ENCODE measurements at places on chromosomes 2 and 18.

DNA sequence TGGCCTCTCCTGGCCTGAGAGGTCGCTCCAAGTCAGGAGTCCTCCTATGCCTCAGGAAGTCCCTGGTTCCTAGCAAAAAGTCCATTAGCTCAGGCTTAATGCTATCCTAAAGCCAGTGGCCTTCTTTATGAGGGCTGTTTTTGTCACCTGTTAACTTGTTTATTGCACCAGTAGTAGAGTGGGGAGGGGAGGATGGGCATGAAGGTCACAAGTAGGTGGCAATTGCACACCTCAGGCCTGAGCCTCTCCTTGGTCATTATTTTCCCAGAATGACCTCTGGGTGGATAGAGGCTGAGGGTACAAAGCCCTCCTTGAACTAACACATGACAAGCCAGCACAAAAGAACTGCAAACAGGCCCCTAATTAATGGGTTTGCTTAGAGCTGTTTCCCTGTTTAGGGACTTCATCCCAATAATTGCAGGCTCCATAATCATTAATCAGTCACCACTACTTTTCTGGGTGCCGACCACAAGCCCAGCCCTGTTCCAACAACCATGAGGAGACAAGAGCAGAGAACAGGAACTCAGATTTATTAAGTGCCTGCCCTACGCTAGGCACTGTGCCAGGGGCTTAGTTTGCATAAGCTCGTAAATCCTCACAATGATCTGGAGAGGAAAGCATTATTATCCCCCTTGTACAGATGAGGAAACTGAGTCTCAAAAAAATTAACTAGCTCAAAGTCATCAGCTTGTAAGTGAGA is 123.0 kb upstream of the PKDCC start:
- DNase-seq, result no peak

GRCh38 chr2:1625281-1626001 is 118.9 kb downstream of the PXDN start:
- DNase-seq, result no peak

- DNase-seq, result no peak
These were observed 16.8 kb downstream of the GULP1 start for GRCh38 chr2:188308483-188308882.

DNA sequence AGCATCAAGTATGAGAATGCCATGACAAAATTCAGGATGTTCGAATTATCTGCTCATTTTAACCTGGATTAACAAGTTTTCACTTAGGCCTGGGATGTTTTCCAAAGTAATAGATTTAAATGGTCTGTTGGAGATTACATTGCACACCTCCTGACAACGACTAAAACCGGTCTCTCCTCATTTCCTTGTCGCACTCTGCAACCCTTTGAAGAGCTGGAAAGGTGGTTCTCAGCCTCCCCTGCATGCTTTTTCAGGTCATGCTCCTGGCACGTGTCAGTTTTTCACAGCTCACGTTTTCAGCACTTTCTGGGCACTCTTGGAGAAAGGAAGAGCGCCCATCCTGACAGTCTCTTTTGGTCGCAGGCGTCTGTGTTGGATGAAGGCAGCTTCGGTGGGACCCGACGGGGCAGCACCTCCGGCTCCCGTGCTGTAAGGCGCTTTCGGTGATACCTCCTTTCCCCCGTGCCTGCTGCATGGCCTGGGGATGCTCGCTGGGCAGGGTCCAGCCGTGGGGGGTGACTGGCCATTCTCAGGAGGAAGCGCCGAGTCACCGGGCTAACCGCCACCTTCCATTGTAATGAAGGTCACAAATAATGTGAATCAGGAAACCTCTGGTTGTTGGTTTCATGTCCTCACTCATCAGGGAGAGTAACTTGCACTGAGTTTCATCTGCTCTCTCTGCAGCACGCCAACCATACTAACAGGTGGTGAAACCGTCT is 63.5 kb upstream of the RBM44 start:
- DNase-seq, result no peak

- DNase-seq, result peak; percentile 63
These were observed 37.4 kb downstream of the ZNF236 start for GRCh38 chr18:76859474-76860339.

GRCh38 chr2:173752152-173752551 is 213.0 kb downstream of the SP3 start:
- DNase-seq, result no peak

- DNase-seq, result no peak
These were observed 144.7 kb downstream of the GREB1L start for GRCh38 chr18:21386523-21387240.

- no peak for DNase-seq
These were observed 58.3 kb upstream of the DTNA start for GRCh38 chr18:34651586-34652369.

DNA sequence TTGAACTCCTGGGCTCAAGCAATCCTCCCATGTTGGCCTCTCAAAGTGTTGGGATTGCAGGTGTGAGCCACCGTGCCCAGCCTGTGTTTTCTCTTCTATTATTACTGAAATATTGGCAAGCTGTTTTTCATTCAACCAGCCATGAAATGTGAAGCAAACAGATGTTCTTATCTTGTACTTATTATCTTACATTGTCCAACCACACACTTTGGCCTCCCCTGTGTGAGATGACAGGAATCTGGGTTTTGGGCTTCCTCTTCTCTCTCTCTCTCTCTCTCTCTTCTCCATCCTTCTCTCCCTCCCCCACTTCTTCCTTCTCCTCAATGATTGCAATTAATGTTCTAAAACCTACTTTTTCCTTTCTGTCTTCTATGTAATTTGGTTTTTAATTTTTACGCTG is 33.1 kb downstream of the RAMP1 start:
- no peak for DNase-seq

DNA sequence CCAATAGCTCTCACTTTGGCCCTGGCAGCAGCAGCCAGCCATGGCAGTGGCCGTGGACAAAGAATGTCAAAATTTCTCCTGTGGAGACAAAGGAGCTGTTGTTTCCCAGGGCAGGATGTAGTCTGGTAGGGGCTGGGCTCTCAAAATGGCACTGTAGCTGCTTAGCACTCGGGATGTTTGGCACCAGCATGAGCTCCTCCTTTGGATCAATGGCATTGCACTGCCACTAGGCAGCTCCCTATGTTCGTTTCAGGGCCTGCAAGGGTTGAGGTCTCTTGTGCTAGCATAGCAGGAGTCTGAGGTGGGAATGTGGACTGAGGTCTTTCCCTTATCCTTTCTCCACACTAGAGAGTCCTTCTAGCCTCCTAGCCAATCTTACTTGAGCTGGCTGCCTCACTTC is 948.8 kb upstream of the FAM98A start:
- DNase-seq, result no peak

DNA sequence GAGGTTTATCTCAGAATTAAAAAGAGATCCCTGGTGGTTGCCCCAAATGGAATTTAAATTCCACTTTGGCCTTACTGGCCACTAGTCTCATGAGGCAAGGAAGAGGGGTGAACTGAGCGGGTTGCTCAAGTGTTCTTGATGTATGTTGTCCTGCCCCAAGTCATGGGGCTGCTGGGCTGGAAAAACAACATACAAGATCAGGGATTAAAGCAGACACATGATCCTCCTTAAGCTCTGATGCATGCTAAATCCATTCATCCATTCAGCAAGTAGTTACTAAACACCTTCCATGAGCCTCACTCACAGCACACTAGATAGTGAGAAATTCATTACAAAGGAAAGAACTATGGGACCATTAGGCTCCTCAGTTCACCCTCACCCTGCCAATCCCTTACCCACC is 196.3 kb downstream of the MREG start:
- DNase-seq, result no peak

DNA sequence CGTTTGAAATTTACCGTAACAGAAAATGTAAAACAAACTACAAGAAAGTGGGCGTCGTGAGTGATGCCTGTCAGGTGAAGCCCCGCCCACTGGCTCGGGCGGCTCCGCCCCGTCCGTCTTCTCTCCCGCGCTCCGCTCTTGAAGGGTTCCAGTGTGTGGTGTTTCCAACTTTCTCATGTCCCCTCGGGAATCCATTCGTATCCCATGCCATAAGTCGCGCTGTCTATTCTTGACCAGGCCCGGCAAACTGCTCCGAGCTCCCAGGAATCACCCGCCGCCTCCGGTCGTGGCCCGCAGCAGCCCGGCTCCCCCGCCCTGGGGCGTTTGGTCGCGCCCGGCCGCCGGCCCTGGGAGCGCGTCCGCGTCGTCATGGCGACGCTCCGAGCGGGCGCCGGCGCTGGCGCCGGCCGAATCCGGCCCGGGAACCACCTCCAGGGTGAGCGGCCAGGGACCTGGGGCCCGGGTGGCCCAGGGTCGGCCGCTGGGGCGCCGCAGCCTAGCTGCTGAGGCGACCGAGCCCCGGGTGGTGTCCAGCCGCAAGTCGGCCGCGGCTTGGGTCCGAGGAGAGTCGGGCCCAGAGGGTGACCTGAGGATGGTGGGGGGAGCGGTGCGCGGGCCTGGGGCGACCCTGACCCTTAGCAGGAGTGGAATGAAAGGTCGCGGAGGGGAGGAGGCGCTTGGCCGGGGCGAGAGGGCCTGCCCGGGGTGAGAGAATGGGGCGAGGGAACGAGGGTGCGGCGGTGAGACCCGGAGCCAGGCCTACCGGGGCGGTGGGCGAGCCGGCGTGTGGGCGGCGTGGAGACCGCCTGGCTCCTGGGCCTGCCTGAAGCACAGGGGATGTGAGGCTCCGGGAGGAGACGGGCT is at the start of gene CFAP221:
CFAP221 (plus strand) TSS at position 375 of the 864 bp plus-strand sequence. CDS start 1,683 bp downstream, outside the sequence.
- peak; percentile 65 for DNase-seq

GRCh38 chr2:127621981-127622431 is 23.9 kb upstream of the GPR17 start:
- no peak for DNase-seq

GRCh38 chr2:31271851-31272267 is 37.9 kb downstream of the EHD3 start:
- DNase-seq, result no peak

DNA sequence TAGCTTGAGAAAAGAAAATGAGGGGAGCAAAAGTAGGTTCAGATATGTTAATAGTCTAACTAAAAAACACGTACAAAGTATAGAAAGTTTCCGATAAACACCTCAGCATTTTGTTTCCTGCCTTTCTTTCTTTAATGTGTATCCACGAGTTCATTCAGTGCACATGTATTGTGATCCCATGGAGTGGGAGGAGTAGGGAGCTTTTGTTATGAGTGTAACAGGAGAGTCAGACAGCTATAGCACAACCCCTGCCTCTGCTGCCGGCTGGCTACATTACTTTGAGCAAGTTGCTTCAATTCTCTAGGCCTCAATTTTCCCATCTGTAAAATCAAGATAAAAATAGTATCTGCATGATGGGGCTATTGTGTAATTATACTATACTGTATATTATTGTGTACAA is 249.2 kb upstream of the FIGN start:
- DNase-seq, result no peak

DNA sequence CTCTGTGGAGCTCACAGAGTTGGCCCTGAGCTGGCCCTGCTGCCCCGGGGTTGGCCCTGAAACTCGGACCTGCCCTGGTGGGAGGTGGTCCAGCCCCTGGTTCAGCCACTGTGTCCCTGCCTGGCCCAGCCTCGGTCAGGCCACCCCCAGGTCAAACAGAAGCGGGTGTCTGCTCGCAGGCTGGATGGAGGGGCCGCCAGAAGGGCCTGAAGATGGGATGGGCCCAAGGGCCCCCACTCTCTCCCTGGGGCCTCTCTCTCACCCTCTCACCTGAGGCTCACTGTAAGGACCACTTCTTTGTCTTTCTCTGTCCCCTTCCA is 25.1 kb upstream of the B3GNT7 start:
- DNase-seq, result no peak

DNA sequence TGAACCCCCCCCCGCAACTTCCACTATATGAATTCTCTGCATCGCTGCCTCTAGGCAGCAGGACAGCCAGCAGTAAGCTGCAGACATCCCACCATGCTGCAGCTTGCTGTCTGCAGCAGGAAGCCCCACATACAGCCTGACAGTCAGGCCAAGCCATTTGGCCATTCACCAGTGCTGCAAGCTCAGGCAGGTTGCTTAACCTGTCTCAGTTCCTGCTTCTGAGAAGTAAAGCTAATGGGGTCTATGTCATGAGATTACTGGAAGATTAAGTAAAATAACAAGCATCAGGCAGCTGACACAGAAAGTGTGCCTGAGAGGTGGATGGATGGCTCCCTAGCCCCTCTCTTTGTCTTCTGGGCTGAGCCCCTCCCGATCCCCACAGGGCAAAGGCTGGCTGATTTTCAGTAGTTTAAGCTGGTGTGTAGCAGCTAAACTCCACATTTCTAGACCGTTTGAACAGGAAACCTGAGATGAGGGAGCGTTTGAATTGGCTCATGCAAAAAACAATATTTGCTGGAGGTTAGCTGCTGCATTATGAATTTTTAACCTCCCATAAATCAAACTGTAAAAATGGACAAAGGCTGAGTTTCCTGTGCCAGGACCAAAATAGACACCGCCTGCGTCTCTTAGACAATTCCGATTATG is 193.8 kb upstream of the ARL4C start:
- DNase-seq, result no peak

- DNase-seq, result no peak
These were observed 59.4 kb downstream of the STEAP3 start for GRCh38 chr2:119282996-119283511.

DNA sequence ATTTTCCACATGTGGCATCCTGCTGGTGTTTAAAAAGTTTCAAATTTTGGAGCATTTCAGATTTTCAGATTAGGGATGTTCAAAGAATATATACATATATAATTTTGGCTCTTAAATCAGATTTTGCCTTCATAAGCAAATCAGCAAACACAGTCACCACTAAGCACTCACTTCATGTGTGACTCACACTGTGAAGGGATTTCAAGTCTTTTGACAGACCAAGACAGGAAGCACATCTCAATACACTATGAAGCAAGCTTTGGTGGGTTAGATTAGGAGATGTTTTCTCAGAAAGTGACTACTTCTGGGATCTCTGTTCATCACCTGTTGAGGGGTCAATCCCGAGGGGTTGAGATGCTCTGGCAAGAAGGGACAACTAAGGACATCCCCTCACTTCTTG is 227.8 kb upstream of the RBBP8 start:
- DNase-seq, result no peak

DNA sequence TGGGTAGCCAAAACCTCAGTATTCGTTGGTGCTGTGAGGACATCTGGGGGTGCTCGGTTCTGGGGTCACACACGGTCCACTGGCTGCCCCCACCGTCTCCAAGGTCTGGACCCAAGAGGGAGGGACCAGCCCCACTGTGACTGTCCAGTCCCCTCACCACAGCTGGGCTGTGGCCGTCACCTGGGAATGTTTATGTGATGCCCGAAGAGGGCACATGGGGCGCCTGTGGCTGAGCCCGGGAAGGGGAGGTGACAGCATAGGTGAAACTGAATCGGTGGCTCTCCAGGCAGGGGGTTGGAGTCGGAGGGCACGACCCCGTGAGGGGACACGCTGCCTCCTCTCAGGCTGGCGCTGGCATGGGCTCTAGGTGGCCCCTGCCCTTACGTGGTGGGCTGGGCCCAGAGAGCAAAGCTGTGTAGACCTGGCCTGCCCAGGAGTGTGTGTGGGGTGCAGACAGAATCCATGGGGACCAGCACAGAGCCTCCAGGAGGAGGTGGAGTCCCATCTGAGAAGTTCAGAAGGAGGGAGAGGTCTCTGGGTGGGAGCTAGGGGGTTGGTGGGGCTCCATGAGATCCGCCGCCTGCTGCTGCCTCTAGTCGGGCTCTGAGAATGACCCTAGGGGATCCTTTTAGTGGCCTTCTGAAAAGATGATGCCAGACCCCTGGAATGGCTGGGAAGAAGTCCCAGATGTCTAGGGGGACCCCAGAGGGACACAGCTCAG is 1.8 kb downstream of the BOK start:
- DNase-seq, result no peak

- no peak for DNase-seq
These were observed 101.6 kb upstream of the ITPRID2 start for GRCh38 chr2:181789827-181790448.

- no peak for DNase-seq
These were observed 118.1 kb downstream of the EPB41L3 start for GRCh38 chr18:5425721-5426120.

Measured in activated naive CD8-positive, alpha-beta T cell treated with anti-CD3 and anti-CD28 coated beads for 36 hours (primary cell).